ENCODE measurements at places on chromosomes 2 and 18. TPM values are rescaled to one million over a fixed set of nuclear protein-coding genes. Genes with fewer than 3 reads are reported as not detected.

Gene SOWAHC
- 16.3 TPM for total RNA-seq

Gene SERPINB11
- total RNA-seq: not detected

Gene COQ10B
- total RNA-seq: 54.2 TPM

Gene CYP27C1
- total RNA-seq: not detected

Gene RUFY4
- not detected for total RNA-seq

Gene RASGRP3
- 0.62 TPM for total RNA-seq
